ENCODE measurements at places on chromosomes 12 and 14. TPM values are rescaled to one million over a fixed set of nuclear protein-coding genes. Genes with fewer than 3 reads are reported as not detected.

- H3K27me3 ChIP-seq, result peaks cover 7% of the 10 kb centered on the region
- no peak for DNase-seq
- no peaks in the 10 kb centered on the region for H3K4me1 ChIP-seq
- no peaks in the 10 kb centered on the region for H3K36me3 ChIP-seq
Observed at GRCh38 chr12:22283006-22283506, 51.5 kb downstream of the ST8SIA1 start.

DNA sequence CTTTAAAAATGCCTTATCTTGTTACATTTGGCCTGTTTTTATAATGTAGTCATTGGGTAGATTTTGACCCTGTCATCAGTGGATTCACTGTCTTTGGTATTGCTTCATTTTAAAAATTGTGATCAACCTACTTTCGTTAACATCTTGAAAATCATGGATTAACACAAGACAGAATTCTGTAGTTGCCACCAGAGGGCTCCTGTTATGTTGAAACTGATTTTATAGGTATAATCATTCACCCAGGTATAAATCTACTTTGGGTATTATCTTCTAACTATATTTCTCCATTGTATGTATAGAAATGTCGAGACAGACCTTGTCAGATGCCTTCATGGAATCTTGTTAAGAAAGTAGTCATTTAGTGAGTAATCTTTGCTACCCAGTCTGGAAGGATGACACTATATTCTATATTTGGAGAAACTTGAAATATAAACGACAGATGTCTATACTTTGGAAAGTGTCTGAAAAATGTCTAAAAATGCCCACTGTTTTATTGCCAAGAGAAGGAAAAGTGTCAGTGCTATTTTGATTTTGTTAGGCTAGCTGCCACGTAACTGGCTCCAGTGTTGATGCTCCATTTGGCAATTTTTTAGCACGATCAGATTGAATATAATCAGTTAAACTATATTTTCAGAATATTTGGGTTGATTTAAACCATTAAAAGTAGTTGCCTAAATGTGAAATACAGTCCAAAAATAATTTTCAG lies 129.4 kb downstream of the PELI2 start:
- H3K36me3 ChIP-seq, result peaks cover 11% of the 10 kb centered on the region
- no peak for DNase-seq
- H3K27ac ChIP-seq, result no peak overlapping the region
- H3K4me3 ChIP-seq, result no peak overlapping the region
- no peaks in the 10 kb centered on the region for H3K27me3 ChIP-seq
- no peaks in the 10 kb centered on the region for H3K4me1 ChIP-seq

DNA sequence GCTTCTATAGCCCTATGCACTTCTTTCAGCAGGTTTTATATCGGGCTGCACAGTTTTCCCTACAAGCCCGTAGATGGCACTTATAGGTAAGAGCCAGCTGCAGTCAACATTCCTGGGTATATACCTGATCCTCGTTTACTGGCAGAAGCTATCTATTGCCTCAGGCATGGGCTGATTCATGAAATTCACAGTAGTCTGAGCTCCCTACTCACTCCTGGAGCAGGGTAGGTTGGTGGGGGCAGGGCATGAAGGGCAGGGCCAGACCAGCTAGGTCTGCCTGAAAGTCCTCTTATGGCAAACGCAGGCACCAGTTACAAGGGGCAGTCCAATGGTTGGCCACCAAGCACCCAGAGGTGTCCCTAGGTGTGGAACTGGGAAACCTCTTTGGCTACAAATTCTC lies 345.8 kb downstream of the RPS29 start:
- no peak overlapping the region for H3K4me3 ChIP-seq
- no peaks in the 10 kb centered on the region for H3K4me1 ChIP-seq
- no peaks in the 10 kb centered on the region for H3K36me3 ChIP-seq
- H3K27ac ChIP-seq, result no peak overlapping the region
- no peaks in the 10 kb centered on the region for H3K27me3 ChIP-seq

- no peak for DNase-seq
- H3K4me3 ChIP-seq, result no peak overlapping the region
- H3K27ac ChIP-seq, result no peak overlapping the region
- H3K27me3 ChIP-seq, result no peaks in the 10 kb centered on the region
- no peaks in the 10 kb centered on the region for H3K4me1 ChIP-seq
- no peaks in the 10 kb centered on the region for H3K36me3 ChIP-seq
Observed at GRCh38 chr12:46808955-46809697, 16.7 kb downstream of the SLC38A4 start.

- no peak overlapping the region for H3K4me3 ChIP-seq
- H3K4me1 ChIP-seq, result no peaks in the 10 kb centered on the region
- DNase-seq, result no peak
Observed at GRCh38 chr12:20513189-20513588, 144.9 kb downstream of the PDE3A start.

PPP1R1A gene
- not detected for total RNA-seq

KLRC3 gene
- total RNA-seq, result not detected

KLHL33 gene
- not detected for total RNA-seq

Data from Calu3 (cell line).